ENCODE measurements at places on chromosomes 16 and 17.
A peak's percentile ranks its signal among the peaks of the same experiment; 100 is the strongest.

GRCh38 chr16:30659507-30660423 is 1.5 kb downstream of the FBRS start:
- peak; percentile 49 for DNase-seq

- DNase-seq: no peak
These were observed 2.1 kb upstream of the GSDMB start for GRCh38 chr17:39920218-39921210.

DNA sequence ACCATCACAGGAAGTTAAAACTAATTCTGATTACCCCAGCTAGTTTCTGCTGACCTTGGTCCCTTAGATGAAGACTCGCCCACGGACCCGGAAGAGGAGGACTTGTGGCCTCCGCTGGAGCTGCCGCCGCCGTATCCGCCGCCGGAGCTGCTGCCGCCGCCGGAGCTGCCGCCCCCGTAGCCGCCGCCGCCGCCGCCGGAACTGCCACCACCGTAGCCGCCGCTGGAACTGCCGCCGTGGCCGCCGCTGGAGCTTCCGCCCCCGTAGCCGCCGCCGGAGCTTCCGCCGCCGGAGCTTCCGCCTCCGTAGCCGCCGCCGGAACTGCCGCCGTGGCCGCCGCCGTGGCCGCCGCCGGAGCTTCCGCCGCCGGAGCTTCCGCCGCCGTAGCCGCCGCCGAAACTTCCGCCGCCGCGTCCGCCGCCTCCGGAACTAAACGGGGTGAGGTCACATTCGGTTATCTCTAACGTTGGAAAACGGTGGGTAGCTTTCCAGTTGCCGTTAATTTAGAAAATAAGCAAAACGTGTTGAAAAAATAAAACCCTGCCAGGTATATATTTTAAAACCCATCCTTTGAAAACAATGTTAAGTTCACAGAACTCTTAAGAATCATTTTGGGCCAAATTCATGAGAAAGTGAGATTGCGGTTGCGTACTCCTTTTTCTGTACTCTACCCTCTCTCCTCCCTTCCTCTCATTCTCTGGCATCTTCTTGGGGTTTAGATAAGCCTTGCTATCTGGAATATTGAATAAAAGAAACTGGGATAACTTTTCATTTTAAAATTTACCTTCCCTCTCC is 3.5 kb downstream of the KRT10 start:
- peak; percentile 62 for DNase-seq

- no peak for DNase-seq
These were observed 6.3 kb upstream of the VPS53 start for GRCh38 chr17:720706-721539.

- DNase-seq: no peak
These were observed 108.4 kb downstream of the METRNL start for GRCh38 chr17:83187782-83188311.

GRCh38 chr17:75521951-75522727 is 3.4 kb upstream of the LLGL2 start:
- DNase-seq: no peak

DNA sequence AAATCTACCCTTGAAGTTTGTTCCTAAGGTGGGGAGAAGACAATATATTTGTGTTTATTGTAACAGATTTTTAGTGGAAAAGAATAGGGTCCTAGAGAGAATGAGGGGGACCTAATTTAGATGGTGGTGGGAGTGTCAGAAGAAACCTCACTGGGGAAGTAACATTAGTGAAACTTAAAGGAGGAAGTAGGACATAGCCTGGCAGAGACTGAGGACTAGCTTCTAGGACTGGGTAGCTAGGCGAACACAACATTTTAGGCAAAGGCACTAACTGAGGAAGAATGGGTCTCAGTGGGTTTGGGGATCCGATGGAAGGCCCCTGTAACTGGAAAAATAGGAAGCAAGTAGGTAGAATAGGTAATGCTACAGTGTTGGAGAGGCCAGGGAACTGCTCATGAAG is 4.2 kb upstream of the ARL2BP start:
- DNase-seq: no peak

DNA sequence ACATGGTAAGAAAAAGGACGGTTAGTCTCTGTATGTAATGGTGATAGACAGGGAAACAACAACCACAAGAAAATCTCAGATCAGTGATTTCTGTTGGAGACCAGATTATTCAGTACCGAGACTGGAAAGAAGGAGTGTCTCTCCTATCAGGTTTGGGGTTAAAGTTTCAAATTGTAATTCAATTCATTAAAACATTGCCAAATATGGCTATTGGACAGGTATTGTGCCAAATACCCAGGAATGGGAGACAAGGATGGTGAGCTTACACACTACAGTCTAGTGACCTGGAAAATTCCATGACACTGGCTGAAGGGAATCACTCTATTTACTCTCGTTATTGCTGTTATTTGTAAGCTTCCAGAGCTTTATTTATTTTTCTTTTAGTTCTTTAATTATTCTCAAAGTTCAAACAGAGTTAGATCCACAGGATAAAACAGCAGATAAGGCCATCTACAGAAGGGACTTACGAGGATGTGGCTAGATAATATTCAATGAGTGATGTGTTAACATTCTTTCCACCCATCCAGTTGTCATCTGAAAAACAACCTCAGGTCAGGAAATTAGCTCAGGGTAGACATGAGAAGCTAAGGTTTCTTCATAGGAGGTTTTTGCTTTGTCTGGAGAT is 25.1 kb upstream of the MMD start:
- no peak for DNase-seq

- no peak for DNase-seq
These were observed 11.9 kb downstream of the ANKFN1 start for GRCh38 chr17:56165072-56165641.

Data from prostate gland (tissue), 2 donors.